Thoracic aorta (tissue), 2 donors: ENCODE measurements at places on chromosomes 6 and 20. TPM values are rescaled to one million over a fixed set of nuclear protein-coding genes. Genes with fewer than 3 reads are reported as not detected.

- H3K27ac ChIP-seq = no peak overlapping the region
- DNase-seq = no peak
- no peaks in the 10 kb centered on the region for H3K27me3 ChIP-seq
- no peaks in the 10 kb centered on the region for H3K36me3 ChIP-seq
Observed at GRCh38 chr6:53201270-53201669, 52.6 kb upstream of the GCM1 start.

GRCh38 chr6:46015119-46015968, at the start of gene CLIC5:
Gene CLIC5, minus strand, starts transcription at chr6:46015860. Its CDS starts 318 bp downstream, at chr6:46015542.
- peak within 1 kb of the TSS; percentile 72 for H3K4me3 ChIP-seq
- H3K27me3 ChIP-seq = no peaks in the 10 kb centered on the region
- peaks cover 14% of the 10 kb centered on the region for H3K4me1 ChIP-seq
- DNase-seq = no peak

DNA sequence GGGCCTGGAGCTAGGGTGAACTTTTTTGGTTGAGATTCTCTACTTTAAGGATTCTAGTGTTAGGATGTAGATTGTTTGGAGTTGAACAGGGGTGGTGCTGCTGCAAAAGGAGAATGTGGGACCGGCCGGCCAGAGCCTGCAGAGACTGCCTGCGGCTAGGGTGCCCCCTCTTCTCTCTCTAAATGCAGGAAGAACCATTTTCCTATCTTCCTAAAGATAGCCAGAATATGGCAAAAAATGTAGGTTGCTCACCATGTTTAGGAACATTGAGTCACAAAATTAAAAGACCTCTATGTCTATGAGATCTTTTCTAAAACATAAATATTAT, 39.5 kb downstream of the BICRAL start:
- H3K27ac ChIP-seq = peak overlapping the region; percentile 49
- peak overlapping the region; percentile 55 for H3K4me3 ChIP-seq
- H3K27me3 ChIP-seq = no peaks in the 10 kb centered on the region
- H3K4me1 ChIP-seq = peaks cover 25% of the 10 kb centered on the region

DNA sequence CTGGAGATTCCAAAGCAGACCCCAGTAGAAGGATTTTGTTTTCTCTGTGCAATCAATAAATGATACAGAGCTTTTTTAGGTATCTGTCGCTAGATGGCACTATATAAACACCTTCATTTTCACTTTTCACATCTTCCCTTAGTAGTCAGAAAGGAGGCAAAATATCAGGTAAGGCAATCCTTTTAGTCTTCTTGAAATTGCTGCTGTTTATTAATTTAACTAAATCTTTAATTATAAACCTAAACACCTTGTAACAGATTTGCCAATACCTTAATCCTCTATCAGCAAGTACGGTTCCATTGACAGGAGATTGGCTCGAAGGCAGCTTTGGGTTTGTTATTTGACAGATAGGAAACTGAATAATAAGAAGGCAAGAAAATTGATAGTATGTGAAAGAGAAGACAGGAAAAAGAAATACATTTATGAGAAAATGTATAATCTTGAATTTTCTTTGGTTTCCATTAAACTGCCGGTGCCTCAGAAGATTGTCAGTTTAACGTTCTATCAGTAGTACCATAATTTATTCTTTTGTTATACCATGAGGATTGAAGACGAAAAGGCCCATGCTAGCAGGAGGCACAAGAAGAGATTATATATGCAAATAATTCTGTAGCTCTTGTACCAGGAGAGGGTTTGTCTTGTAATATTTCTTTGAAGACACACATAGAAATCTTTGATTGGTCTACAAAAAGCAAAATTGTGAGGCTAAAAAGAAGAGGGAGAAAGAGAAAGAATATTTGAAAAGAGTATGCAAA, 23.5 kb upstream of the IBTK start:
- H3K27ac ChIP-seq = no peak overlapping the region
- DNase-seq = no peak
- no peaks in the 10 kb centered on the region for H3K36me3 ChIP-seq
- H3K4me3 ChIP-seq = no peak overlapping the region
- H3K27me3 ChIP-seq = no peaks in the 10 kb centered on the region

DNA sequence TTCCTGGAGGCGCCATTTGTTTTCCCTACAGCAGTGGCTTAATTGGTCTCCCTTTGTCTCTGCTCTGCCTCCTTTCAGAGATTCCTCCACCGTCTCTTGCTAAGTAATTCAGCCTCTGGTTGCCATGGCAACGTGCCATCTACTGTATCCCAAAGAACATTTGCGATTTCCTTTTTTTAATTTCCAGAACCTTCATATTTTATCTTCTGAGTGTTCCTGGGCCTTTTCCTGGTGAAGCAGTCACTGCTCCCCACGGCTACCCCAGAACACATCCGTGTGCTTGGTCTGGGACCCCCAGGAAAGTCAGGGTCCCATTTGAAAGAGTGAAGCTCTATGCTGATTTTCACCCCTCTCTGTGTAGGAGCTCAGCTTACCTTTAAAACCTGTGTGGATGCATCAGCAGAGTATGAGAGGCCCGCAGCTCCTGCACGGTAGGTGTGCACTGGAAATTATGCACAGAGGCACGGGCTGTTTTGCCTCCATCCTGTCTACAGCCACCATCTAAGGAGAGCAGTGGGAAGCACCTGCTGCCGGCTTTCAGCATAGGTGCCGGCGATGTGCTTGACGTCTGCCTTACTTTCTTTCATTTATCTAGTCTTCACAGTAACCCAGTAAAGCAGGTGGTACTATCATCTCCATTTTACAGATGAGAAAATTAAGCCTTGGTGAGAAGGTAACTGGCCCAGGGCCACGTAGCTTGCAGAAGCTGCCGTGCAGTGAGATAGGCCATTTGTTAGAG, 122.8 kb downstream of the SYCP2 start:
- no peaks in the 10 kb centered on the region for H3K27me3 ChIP-seq
- H3K36me3 ChIP-seq = no peaks in the 10 kb centered on the region
- no peak overlapping the region for H3K4me3 ChIP-seq
- H3K27ac ChIP-seq = no peak overlapping the region
- H3K4me1 ChIP-seq = no peaks in the 10 kb centered on the region
- DNase-seq = no peak

Gene RBBP8NL
- not detected for total RNA-seq

- DNase-seq = no peak
- H3K4me3 ChIP-seq = no peak overlapping the region
- H3K36me3 ChIP-seq = no peaks in the 10 kb centered on the region
- no peaks in the 10 kb centered on the region for H3K4me1 ChIP-seq
Observed at GRCh38 chr6:106872049-106872448, 102.5 kb downstream of the CD24 start.

Gene MYLIP
- total RNA-seq = 90.4 TPM

- DNase-seq = no peak
- no peaks in the 10 kb centered on the region for H3K4me1 ChIP-seq
- H3K36me3 ChIP-seq = no peaks in the 10 kb centered on the region
- no peaks in the 10 kb centered on the region for H3K27me3 ChIP-seq
- no peak overlapping the region for H3K27ac ChIP-seq
Observed at GRCh38 chr6:148898376-148899014, 151.7 kb downstream of the UST start.

- no peaks in the 10 kb centered on the region for H3K4me1 ChIP-seq
- no peaks in the 10 kb centered on the region for H3K36me3 ChIP-seq
- H3K4me3 ChIP-seq = no peak overlapping the region
- H3K27ac ChIP-seq = no peak overlapping the region
- no peak for DNase-seq
- no peaks in the 10 kb centered on the region for H3K27me3 ChIP-seq
Observed at GRCh38 chr6:128327890-128328289, 192.5 kb downstream of the PTPRK start.

GRCh38 chr6:153130515-153131036, 506 bp downstream of the RGS17 start:
- H3K36me3 ChIP-seq = no peaks in the 10 kb centered on the region
- no peaks in the 10 kb centered on the region for H3K27me3 ChIP-seq
- H3K27ac ChIP-seq = peak overlapping the region; percentile 60

GRCh38 chr6:39530201-39530759, 194.9 kb downstream of the KIF6 start:
- peak overlapping the region; percentile 65 for H3K4me3 ChIP-seq
- H3K27ac ChIP-seq = no peak overlapping the region
- H3K27me3 ChIP-seq = no peaks in the 10 kb centered on the region

Gene DXO
- 45.4 TPM for total RNA-seq

Gene SLC22A16
- total RNA-seq = not detected

Gene MYT1
- total RNA-seq = not detected

DNA sequence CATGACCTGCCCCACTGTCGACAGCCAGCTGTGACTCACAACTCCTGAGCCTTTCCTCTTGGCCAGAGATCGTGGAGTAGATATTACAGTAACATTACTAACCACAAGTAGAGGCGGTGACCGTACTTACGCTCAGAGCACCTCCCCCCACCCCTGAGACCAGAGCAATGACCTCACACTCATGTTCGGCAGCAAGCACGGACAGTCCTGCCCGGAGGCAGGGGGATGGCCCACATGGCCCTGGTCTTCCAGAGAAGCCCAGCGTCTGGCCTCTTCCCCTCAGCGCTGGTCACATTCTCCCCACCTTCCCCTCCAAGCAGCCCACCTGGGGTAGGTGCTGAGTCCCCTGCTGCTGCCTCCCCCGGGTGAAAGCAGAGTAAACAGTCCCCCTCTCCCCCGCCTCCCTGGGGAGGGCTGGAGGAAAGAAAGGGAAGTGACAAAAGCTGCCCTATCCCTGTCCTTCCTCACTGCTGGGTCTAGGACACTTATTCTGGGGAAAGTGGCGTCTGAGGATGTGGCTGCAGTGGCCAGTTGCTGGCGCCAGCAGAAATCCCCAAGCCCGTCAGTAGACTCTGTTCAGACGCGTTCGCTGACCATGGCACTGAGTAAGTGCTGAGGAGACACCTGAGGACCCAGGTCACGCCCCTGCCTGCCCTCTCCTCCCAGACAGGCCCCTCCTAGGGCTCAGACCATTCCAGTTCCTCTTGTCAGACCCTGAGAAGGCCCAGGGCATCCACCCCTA, 68.5 kb downstream of the MRPL14 start:
- DNase-seq = peak; percentile 84
- peak overlapping the region; percentile 90 for H3K27ac ChIP-seq
- H3K36me3 ChIP-seq = no peaks in the 10 kb centered on the region
- peak overlapping the region; percentile 56 for H3K4me3 ChIP-seq

Gene ECT2L
- not detected for total RNA-seq

GRCh38 chr6:36025932-36026327, 1.5 kb upstream of the SLC26A8 start:
- no peak overlapping the region for H3K4me3 ChIP-seq
- H3K27ac ChIP-seq = no peak overlapping the region
- peaks cover 9% of the 10 kb centered on the region for H3K4me1 ChIP-seq

DNA sequence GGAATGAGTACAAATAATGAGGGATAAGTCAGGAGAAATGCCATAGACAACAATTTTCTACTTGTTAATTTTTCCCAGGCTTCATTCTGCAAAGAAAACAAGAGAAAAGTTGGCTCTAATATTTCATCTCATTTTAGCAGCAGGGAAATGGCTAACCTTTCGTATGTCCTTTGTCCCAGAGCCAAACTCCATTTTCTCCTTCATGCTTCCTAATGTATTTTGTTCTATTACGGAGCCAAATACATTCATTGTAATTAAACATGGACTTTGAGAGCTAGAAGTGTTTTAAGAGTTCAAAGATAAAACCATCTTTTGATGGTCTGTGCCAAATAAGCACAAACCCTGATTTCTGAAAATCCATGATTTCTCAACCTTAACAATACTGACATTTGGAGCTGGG, 136.9 kb downstream of the PTCHD4 start:
- no peak for DNase-seq
- H3K4me3 ChIP-seq = no peak overlapping the region
- no peaks in the 10 kb centered on the region for H3K36me3 ChIP-seq
- H3K27ac ChIP-seq = no peak overlapping the region
- no peaks in the 10 kb centered on the region for H3K4me1 ChIP-seq

Gene EPPIN
- total RNA-seq = not detected

DNA sequence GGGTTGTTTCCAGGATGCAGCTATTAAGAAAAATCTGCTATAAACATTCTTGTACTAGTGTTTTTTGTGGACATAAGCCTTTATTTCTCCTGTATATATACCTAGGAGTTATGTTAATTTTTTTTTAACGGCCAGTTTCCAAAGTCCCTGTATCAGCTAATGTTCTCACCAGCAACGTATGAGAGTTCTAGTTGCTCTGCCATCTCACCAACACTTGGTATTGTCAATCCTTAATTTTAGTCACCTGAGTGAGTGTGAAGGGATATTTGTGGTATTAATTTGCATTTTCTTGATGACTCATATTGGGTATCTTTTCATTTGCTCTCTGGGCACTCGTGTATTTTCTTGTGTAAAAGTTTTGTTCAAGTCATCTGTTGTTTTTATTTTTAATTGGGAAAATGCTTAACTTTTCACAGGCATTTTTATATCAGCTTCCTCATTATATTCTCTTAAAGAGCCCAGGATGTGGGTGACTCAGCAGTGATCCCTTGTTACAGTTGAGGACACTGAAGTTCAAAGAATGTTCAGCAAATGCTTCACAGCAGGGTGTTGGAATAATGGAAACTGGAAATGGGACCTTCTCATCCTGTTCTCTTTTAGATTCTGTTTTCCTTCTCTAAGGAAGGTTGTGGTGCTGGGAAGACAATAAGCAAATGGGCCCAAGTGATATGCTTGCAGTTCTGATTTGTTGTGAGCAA, 211.7 kb upstream of the PRND start:
- H3K4me1 ChIP-seq = peaks cover 4% of the 10 kb centered on the region
- H3K27ac ChIP-seq = no peak overlapping the region
- H3K27me3 ChIP-seq = no peaks in the 10 kb centered on the region
- no peak for DNase-seq

GRCh38 chr6:40807484-40807883, 220.3 kb upstream of the LRFN2 start:
- H3K4me3 ChIP-seq = no peak overlapping the region
- no peak overlapping the region for H3K27ac ChIP-seq
- no peaks in the 10 kb centered on the region for H3K4me1 ChIP-seq
- H3K36me3 ChIP-seq = no peaks in the 10 kb centered on the region
- no peaks in the 10 kb centered on the region for H3K27me3 ChIP-seq
- DNase-seq = no peak

- no peaks in the 10 kb centered on the region for H3K27me3 ChIP-seq
- peaks cover 20% of the 10 kb centered on the region for H3K4me1 ChIP-seq
- H3K27ac ChIP-seq = peak overlapping the region; percentile 53
- no peak for DNase-seq
- peak overlapping the region; percentile 70 for H3K4me3 ChIP-seq
- H3K36me3 ChIP-seq = no peaks in the 10 kb centered on the region
Observed at GRCh38 chr20:10739566-10739965, 65.8 kb upstream of the JAG1 start.

GRCh38 chr6:4777394-4777935, 1.3 kb downstream of the CDYL start:
- no peaks in the 10 kb centered on the region for H3K27me3 ChIP-seq
- H3K27ac ChIP-seq = no peak overlapping the region
- no peaks in the 10 kb centered on the region for H3K36me3 ChIP-seq
- H3K4me1 ChIP-seq = peaks cover 10% of the 10 kb centered on the region
- H3K4me3 ChIP-seq = peak overlapping the region; percentile 75

Gene WFDC12
- not detected for total RNA-seq
